ENCODE measurements at places on chromosomes 1 and 21.
A peak's percentile ranks its signal among the peaks of the same experiment; 100 is the strongest.

GRCh38 chr1:80048716-80049115 is 1042.2 kb upstream of the ADGRL4 start:
- no peak for DNase-seq

DNA sequence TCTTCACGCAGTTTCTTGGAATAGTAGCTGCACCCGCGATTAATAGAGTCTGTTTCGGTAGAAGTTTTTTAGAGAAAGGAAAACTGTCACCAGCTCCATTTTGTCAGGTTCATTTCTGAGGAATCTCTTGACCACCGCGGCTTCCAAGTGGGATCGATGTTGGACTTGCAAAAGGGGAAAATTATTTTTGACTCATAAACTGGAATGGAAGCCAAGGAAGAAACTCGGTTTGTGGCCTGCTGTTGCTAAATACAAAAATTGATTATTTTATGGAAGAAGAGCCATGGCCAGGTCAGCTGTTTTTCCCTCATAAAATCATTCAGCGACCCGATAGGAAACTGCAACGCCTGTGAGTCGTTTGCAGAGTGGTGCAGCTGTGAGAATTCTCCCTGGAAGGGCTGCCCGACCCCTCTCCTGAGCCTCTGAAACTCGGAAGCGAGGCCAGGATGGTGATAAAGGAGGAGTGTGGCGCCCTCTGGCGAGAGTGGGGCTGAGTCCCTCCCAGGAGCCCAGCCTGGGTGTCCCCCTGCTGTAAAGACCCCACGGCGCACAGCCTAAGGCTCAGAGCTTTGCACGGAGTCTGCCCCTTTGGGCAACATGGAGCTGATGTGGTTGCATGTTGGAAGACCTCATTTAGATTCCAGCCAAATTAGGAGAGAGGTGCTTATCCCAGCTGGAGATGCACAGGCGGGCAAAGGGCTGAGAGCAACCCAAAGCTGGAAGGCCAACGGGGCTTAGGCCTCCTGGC is 83.6 kb upstream of the SLC25A33 start:
- DNase-seq = no peak

- no peak for DNase-seq
Measured at GRCh38 chr1:9417695-9418094, 121.6 kb upstream of the SLC25A33 start.

GRCh38 chr1:160883581-160884513 is 1.1 kb downstream of the ITLN1 start:
- DNase-seq = no peak

DNA sequence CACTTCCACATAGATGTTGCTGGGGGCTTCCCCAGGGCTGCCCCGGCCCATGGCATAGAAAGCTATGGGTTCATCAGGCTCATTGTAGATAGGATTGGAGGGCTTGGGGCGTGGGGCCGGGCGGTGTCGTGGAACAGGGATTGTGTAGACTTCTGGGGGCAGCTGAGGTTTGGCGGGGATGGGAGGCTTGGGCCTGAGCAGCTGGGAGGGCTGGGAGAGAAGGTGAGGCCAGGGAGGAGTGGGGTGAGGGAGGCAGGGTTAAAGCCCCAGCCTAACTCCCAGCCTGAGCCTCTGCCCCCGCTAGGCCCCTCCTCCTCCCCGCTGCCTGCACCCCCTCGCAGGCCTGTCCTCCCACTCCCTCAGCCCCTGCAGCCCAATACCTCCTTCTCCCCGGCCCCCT is 7.4 kb downstream of the SH2D2A start:
- DNase-seq = no peak

DNA sequence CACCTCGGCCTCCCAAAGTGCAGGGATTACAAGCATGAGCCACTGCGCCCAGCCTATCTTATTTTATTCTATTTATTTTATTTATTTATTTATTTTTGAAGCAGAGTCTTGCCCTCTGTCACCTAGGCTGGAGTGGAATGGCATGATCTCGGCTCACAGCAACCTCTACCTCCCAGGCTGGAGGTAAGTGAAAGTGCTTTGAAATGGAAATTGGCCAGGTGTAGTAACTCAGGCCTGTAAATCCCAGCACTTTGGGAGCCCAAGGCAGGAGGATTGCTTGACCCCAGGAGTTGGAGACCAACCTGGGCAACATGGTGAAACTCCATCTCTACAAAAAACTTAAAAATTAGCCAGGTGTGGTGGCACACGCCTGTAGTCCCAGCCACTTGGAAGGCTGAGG is 5.1 kb upstream of the DSTYK start:
- no peak for DNase-seq

GRCh38 chr1:118902711-118903191 is 85.4 kb downstream of the TBX15 start:
- peak; percentile 54 for DNase-seq

- DNase-seq = peak; percentile 65
Measured at GRCh38 chr1:198253668-198254067, 96.9 kb downstream of the NEK7 start.

GRCh38 chr21:38379147-38379546 is 119.1 kb downstream of the ERG start:
- no peak for DNase-seq

GRCh38 chr21:34130716-34130985 is 57.3 kb downstream of the MRPS6 start:
- DNase-seq = no peak

GRCh38 chr1:19884312-19884711 is 2.1 kb downstream of the OTUD3 start:
- DNase-seq = no peak

- no peak for DNase-seq
Measured at GRCh38 chr1:218254296-218254946, 30.7 kb upstream of the RRP15 start.

GRCh38 chr1:204227351-204227750 is 13.6 kb upstream of the GOLT1A start:
- no peak for DNase-seq

- DNase-seq = no peak
Measured at GRCh38 chr21:31727181-31727580, 4.7 kb downstream of the SCAF4 start.
